ENCODE measurements at places on chromosomes 4 and X.

GRCh38 chr4:2859514-2859913 is 15.9 kb downstream of the ADD1 start:
- DNase-seq, result no peak

- peak; percentile 36 for DNase-seq
These were observed 32.7 kb upstream of the MAGED1 start for GRCh38 chrX:51860679-51861078.

- no peak for DNase-seq
These were observed 31.0 kb downstream of the MTHFD2L start for GRCh38 chr4:74188912-74189311.

- peak; percentile 17 for DNase-seq
These were observed 54.6 kb upstream of the DRP2 start for GRCh38 chrX:101164766-101165590.

DNA sequence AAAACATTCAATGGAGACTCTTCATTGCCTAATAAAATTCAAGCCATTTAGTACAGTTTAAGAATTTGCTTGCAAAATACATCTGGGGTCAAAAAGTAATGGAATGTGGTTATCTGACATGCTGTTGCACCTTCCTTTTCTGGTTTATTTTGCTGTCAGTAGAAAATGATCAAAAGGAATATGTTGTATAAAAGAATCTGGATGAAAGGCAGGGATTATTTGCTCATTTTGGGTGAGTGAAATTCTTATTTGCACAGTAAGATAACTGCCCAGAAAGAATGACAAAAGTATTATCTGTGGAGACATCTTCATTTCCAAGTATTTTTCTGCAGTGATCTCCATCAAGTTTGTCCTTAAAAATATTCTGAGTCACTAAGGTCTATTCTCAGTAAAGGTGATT is 30.4 kb downstream of the BOD1L1 start:
- DNase-seq, result no peak

DNA sequence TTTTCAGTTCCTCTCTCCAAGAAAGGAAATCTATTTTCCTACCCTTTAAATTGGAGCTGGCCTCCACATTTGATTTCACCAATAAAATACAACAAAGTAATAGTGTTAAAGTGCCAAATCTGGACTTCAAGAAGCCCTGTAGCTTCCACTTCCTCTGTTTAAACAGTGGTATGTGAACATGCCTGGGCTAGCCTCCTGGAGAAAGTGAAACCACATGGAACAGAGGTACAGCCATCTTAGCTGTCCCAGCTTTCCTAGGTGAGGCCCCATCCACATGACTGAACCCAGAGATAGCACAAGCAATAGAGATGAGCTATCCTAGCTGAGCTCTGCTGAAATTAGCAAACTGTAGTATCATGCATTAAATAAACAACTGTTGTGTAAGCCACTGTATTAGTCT is 131.8 kb upstream of the VCX start:
- DNase-seq, result no peak

GRCh38 chr4:153476829-153477574 is 10.8 kb downstream of the TMEM131L start:
- DNase-seq, result no peak

- peak; percentile 87 for DNase-seq
These were observed 139.2 kb upstream of the ANK2 start for GRCh38 chr4:112910109-112910736.

All from fibroblast of upper back skin (primary cell).